ENCODE measurements at places on chromosomes 11 and 22.
A peak's percentile ranks its signal among the peaks of the same experiment; 100 is the strongest.

DNA sequence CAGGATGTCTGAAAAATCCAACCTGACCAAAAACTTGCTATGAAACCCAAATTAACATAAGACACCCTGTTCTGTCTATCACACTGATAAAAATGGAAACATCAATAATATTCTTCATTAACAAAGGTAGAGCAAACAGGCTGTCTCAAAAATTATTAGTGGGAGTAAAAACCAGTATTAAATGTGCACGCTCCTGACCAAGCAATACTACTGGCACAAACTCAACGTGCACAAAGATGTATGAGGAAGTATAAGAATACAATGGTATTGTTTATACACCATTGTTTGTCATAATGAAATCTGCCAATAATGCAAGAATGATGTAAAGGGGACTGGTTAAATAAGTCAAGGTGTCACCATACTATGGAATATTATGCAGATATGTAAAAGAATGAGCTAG, 288.5 kb downstream of the MN1 start:
- DNase-seq, result no peak

- no peak for DNase-seq
Observed at GRCh38 chr22:42399315-42400271, 32.6 kb downstream of the NFAM1 start.

- no peak for DNase-seq
Observed at GRCh38 chr22:44126807-44127206, 53.9 kb upstream of the PARVG start.

- DNase-seq, result no peak
Observed at GRCh38 chr22:36068776-36069344, 40.2 kb upstream of the RBFOX2 start.

GRCh38 chr22:21849489-21849888, 18.0 kb downstream of the MAPK1 start:
- DNase-seq, result no peak

DNA sequence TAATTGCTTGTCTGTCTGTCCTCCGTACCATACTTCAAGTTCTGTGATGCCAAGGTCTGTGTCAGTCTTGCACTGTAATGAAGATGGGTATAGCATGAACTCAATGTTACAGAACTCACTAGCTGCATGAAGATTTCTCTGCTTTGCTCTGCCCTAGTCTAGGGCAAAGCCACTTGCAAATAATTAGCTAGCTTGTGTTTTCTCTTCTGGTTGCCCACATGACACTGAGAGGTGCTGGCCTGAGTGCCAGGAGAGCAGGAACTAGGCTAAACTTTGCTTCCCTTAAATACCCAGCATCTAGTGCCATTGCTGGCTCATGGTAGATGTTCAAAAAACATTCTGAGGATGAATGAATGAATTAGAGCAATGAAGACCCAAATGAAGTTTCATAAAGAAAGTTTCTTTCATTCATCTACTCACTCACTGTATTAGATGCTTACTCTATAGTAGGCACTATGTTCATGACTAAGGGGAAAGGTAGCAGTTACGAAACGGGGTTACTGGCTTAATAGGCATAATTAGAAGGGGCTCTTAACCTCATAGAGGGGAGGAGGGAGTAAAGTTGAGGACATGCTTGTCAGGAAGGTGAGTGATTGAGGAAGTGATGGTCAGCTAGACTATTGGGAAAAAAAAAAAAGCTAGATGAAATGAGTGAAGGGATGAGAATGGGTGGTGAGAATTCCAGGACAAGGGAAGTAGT, 4.4 kb upstream of the ENDOD1 start:
- DNase-seq, result no peak

- DNase-seq, result peak; percentile 81
Observed at GRCh38 chr11:117843666-117844484, 19.3 kb upstream of the FXYD2 start.

DNA sequence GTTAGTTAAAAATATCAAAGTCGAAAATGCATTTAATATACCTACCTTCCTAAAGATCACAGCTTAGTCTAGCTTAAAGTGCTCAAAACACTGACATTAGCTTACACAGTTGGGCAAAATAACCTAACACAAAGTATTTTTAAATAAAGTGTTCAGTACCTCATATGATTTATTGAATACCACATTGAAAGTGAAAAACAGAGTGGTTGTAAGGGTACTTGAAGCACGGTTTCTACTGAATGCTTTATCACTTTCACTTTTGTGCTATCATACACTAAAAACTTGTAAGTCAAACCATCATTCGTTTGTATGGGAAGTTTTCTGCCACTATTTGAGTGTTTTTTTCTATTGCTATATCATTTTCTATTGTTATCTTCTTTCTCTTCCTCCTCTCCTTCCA, 36.6 kb downstream of the ZBTB44 start:
- DNase-seq, result peak; percentile 52

GRCh38 chr11:107044503-107044902, 26.2 kb upstream of the GUCY1A2 start:
- DNase-seq, result no peak

Measured in GM12865 (cell line).